Activated CD4-positive, alpha-beta T cell treated with anti-CD3 and anti-CD28 coated beads, Interleukin-2, amount 10 ng/mL, durations not matched to agents 7 days and 5 days (primary cell): ENCODE measurements at places on chromosomes 4 and X. TPM values are rescaled to one million over a fixed set of nuclear protein-coding genes. Genes with fewer than 3 reads are reported as not detected.

TMEM255A gene
- total RNA-seq = not detected

CPLX1 gene
- total RNA-seq = 0.17 TPM

GABRE gene
- total RNA-seq = not detected

RRH gene
- total RNA-seq = 0.22 TPM

HELT gene
- not detected for total RNA-seq

DMP1 gene
- not detected for total RNA-seq

BMP3 gene
- not detected for total RNA-seq

FHL1 gene
- 12.8 TPM for total RNA-seq

DGKK gene
- total RNA-seq = not detected

CDX4 gene
- total RNA-seq = not detected

DNA sequence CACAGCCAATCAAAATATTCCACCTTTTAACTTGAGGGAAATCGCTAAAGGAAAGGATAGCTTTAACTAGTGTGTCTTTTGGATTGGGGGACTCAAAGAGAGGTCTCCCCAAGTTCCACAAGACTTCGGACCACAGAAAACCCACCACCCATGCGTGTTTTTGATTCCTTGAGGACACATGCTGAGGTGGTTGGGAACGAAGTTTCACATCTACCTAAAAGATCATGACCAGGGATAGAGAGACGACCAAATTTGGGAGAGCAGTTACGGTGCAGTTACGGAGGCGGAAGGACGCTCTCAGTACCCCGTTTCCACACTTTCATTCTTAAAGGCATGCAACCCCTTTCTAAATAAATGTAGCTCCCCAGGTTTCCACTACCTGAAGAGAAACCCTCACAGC lies 1.1 kb downstream of the PCYT1B start:
- H3K36me3 ChIP-seq = no peaks in the 10 kb centered on the region
- no peak for DNase-seq
- peaks cover 16% of the 10 kb centered on the region for H3K4me1 ChIP-seq
- H3K4me3 ChIP-seq = peak overlapping the region; percentile 36

- H3K27me3 ChIP-seq = no peaks in the 10 kb centered on the region
- no peaks in the 10 kb centered on the region for H3K4me1 ChIP-seq
- no peak overlapping the region for H3K4me3 ChIP-seq
- no peak for DNase-seq
- no peaks in the 10 kb centered on the region for H3K36me3 ChIP-seq
Measured at GRCh38 chr4:41282366-41282765, 25.6 kb downstream of the UCHL1 start.

DNA sequence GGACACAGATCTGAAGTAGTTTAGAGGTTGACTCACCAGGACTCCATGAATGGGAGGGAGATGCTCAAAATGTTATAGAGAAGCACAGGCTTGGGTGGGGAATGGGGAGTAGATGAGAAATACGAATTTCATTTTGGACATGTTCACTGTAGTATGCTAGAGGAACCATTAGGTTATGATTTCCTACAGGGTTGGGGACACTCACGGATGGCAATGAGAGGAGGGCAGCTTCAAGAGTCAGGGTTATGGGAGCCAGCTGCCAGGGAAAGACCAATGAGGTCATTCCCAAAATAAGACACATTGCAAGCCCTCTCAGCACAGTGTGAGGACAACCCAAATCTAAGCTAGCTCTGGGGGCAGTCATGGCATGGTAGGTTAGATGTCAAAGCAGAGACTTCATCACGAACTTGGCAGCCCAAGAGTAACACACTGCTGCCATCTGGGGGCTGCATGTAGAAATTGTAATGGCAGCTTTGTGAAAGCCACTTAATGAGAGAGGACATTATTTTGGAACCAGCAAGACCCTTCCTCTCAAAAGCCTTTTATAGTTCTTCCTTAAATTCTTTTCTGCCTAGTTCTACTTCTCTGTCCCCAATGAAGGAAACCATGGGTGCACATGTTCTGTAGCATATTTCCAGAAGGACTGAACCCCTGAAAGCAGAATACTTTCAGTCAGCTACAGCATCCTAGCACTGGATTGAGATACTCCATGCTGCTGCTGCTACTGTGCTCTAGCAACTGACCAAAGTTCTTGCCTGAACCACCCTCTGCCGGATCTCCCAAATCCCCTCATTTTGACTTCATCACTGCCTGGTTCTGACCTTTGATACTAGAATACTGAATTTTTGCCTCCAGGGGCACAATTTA lies 16.2 kb upstream of the ZCCHC12 start:
- DNase-seq = peak; percentile 27
- no peaks in the 10 kb centered on the region for H3K36me3 ChIP-seq
- H3K27ac ChIP-seq = no peak overlapping the region
- no peak overlapping the region for H3K4me3 ChIP-seq
- peaks cover 4% of the 10 kb centered on the region for H3K27me3 ChIP-seq

- H3K36me3 ChIP-seq = no peaks in the 10 kb centered on the region
- no peak for DNase-seq
- H3K4me3 ChIP-seq = no peak overlapping the region
- H3K27ac ChIP-seq = no peak overlapping the region
Measured at GRCh38 chr4:105108971-105109370, 37.7 kb upstream of the TET2 start.

GRCh38 chrX:115560211-115560977 lies 580 bp upstream of the PLS3 start:
- H3K27ac ChIP-seq = no peak overlapping the region
- no peak for DNase-seq
- no peaks in the 10 kb centered on the region for H3K36me3 ChIP-seq
- peak overlapping the region; percentile 55 for H3K4me3 ChIP-seq
- peaks cover 24% of the 10 kb centered on the region for H3K27me3 ChIP-seq
- H3K4me1 ChIP-seq = peaks cover 4% of the 10 kb centered on the region

GRCh38 chr4:52676536-52676935 lies 17.4 kb upstream of the USP46 start:
- H3K4me1 ChIP-seq = no peaks in the 10 kb centered on the region
- peaks cover 3% of the 10 kb centered on the region for H3K27me3 ChIP-seq
- H3K4me3 ChIP-seq = no peak overlapping the region

GRCh38 chr4:20326977-20327376 lies 75.3 kb downstream of the SLIT2 start:
- H3K27me3 ChIP-seq = no peaks in the 10 kb centered on the region
- H3K4me1 ChIP-seq = no peaks in the 10 kb centered on the region
- no peak for DNase-seq
- no peak overlapping the region for H3K27ac ChIP-seq

DNA sequence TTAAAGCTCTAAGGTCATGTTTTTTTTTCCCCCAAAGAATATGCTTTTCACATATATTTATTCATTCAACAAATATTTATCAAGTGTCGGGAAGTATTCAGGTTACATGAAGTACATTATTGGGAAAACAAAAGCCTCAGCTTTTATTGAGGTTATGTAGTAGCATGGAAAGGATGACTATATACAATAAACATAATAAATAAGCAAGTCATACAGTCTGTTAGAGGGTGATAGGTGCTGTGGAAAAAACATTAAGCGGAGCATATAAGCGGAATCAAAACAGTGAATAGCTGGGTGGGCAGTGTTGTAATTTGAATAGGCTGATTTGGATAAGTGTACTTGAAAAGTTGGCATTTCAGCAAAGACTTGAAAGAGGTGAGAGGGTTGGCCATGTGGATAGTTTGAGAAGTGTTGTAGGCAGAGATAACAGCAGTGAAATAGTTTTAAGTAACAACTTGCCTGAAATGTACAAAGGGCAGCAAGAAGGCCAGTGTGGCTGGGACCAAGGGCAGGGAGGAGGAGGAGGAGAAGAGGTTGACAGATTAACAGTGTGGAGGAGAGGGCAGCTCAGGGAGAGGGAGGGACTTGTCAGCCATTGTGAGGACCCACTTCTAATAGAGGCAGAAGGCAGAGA lies 558.7 kb downstream of the SPRY1 start:
- H3K27ac ChIP-seq = no peak overlapping the region
- DNase-seq = no peak
- H3K4me3 ChIP-seq = no peak overlapping the region
- H3K4me1 ChIP-seq = no peaks in the 10 kb centered on the region
- H3K36me3 ChIP-seq = no peaks in the 10 kb centered on the region

DNA sequence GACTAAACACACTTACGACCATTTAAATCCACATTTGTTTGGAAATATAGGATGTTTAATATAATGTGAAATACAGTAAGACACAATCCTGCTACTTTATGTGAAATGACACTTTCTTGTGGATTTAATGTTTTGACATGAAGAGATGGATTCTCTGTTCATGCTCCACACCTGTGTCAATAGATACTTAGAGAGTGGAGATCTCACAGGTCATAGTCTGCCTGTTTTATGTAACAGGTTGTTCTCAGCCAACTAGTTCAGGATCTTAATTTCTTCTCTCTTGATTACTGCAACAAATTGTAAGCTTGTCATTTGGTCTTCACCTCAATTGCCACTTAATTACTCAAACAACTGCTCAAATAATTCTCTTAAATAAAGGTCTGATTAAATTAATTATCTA lies 1621.2 kb downstream of the PCDH7 start:
- H3K27me3 ChIP-seq = no peaks in the 10 kb centered on the region
- no peaks in the 10 kb centered on the region for H3K36me3 ChIP-seq
- no peaks in the 10 kb centered on the region for H3K4me1 ChIP-seq
- no peak overlapping the region for H3K4me3 ChIP-seq
- DNase-seq = no peak

DNA sequence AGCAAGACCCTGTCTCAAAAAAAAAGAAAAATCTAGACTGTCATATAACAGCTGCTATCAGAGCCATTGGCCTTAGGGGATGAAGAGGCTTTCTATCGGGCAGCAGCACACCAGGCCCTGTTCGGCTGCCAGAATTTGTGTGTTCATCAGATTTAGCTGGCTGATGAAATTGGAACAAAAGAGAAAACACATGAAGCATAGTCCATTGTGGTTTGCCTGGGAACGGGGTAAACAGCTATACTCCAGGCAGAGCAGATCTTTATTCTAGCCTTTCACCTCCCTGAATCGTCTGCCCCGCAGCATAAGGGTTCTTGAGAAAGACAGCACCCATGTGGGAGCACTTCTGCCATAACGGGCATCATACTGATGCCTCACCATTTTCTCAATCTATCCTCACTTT lies 11.6 kb downstream of the TKTL1 start:
- peaks cover 36% of the 10 kb centered on the region for H3K4me1 ChIP-seq
- peak overlapping the region; percentile 82 for H3K27ac ChIP-seq
- no peak for DNase-seq
- no peaks in the 10 kb centered on the region for H3K27me3 ChIP-seq

GRCh38 chrX:65196758-65197360 lies 220.6 kb upstream of the ZC4H2 start:
- no peaks in the 10 kb centered on the region for H3K27me3 ChIP-seq
- no peaks in the 10 kb centered on the region for H3K36me3 ChIP-seq
- H3K4me1 ChIP-seq = no peaks in the 10 kb centered on the region
- no peak overlapping the region for H3K27ac ChIP-seq
- no peak for DNase-seq

- H3K27me3 ChIP-seq = no peaks in the 10 kb centered on the region
- no peak for DNase-seq
- no peak overlapping the region for H3K27ac ChIP-seq
- H3K36me3 ChIP-seq = no peaks in the 10 kb centered on the region
- H3K4me3 ChIP-seq = no peak overlapping the region
- no peaks in the 10 kb centered on the region for H3K4me1 ChIP-seq
Measured at GRCh38 chrX:128464116-128464515, 411.9 kb upstream of the ACTRT1 start.

DNA sequence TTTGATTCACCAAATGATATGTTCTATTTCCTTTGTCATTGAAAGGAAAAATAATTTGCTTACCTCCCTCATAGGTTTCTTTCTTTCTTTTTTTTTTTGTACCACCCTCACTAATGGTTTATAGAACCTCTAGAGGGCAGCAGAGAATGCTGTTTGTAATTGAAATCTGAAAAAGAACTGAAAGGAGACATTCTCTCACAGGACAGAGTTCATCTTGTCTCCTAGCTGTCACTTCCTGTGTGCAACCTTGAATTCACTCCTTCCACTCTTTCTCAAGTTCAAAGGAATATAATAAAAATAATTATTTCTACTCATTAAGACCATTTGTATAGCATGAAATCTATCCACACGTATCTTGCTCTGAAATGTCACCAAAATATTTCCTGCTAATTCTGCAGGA lies 51.0 kb downstream of the GUCY1B1 start:
- H3K36me3 ChIP-seq = no peaks in the 10 kb centered on the region
- H3K27ac ChIP-seq = no peak overlapping the region
- no peak overlapping the region for H3K4me3 ChIP-seq
- DNase-seq = peak; percentile 30
- H3K27me3 ChIP-seq = no peaks in the 10 kb centered on the region
- no peaks in the 10 kb centered on the region for H3K4me1 ChIP-seq

DNA sequence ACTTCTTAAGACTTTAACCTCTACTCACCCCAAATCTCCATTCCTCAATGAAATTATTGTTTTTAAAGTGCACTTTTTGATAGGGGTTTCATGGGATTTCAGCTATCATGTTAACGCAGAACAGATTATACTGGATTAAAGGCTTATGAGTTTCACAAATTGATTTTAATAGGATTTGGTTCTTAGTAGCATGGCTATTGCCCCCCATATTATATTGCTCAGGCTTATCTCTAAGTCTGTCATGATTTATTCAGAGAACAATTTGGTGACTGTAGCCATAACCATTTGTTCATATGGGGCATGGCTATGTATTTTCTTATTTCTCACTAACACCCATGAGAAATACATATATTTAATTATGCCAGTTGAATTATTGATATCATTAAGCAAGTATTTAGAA lies 57.0 kb downstream of the MND1 start:
- no peak for DNase-seq
- no peaks in the 10 kb centered on the region for H3K27me3 ChIP-seq
- peaks cover 41% of the 10 kb centered on the region for H3K36me3 ChIP-seq
- H3K27ac ChIP-seq = no peak overlapping the region

- no peaks in the 10 kb centered on the region for H3K36me3 ChIP-seq
- H3K4me1 ChIP-seq = no peaks in the 10 kb centered on the region
- no peak for DNase-seq
- H3K4me3 ChIP-seq = no peak overlapping the region
- H3K27ac ChIP-seq = no peak overlapping the region
Measured at GRCh38 chr4:95742179-95742578, 97.7 kb upstream of the PDHA2 start.

DNA sequence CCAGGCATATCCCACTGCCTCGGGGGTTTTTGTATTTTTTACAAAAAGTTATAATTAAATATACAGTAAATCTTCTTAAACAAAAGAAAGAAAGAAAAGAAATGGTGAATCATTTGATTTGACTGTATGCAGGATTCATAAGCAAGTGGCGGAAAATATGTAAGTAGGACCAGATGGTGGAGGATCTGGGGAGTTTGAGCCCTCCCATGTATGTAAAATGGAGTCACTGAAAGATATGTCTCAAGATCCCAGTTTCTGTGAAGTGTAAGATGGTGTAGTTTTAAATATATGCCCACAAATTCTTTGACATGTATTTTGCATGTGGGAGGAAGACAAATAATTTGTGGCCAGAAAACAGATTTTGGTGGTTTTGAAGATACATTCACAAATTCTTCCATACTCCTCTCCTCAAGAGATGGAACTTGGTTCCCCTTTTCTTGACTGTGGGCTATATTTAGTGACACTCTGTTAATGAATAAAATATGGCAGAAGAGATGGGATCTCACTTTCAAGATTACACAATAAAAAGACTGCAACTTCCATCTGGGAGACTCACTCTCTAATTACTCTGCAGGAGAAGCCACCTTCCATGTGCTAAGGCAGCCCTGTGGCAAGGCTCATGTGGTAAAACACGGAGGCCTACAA lies 133.6 kb upstream of the S100G start:
- no peaks in the 10 kb centered on the region for H3K27me3 ChIP-seq
- DNase-seq = no peak

GRCh38 chr4:91631335-91631734 lies 672.4 kb upstream of the GRID2 start:
- no peak for DNase-seq
- H3K27ac ChIP-seq = no peak overlapping the region
- no peak overlapping the region for H3K4me3 ChIP-seq
- H3K27me3 ChIP-seq = no peaks in the 10 kb centered on the region
- H3K36me3 ChIP-seq = no peaks in the 10 kb centered on the region
